ENCODE measurements at places on chromosomes 1 and 21.

GRCh38 chr1:87638636-87639035, 310.0 kb downstream of the LMO4 start:
- DNase-seq = no peak

- no peak for DNase-seq
Measured at GRCh38 chr1:48718705-48719104, 58.0 kb downstream of the BEND5 start.

- DNase-seq = no peak
Measured at GRCh38 chr1:3904006-3904842, 4.2 kb upstream of the C1orf174 start.

- no peak for DNase-seq
Measured at GRCh38 chr1:97893844-97894243, 27.0 kb downstream of the DPYD start.

DNA sequence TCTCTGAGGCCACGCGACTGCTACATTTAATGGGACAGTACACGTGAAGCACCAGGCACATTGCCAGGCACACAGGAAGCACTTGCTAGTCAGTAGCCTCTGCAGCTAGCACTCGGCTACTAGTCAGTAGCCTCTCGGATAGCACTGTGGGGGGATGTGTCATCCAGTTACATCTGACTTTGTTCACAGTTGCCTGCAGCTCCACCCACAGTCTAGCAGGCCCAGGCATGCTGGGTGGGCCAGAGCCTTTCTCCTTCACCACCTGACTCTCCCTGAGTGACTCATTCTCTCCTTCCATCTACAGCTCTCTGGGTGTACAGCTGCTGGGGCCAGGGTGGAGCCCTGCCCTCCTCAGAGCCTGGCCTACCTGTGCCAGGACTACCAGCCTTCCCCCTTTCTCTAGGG, 51.5 kb downstream of the PTPRF start:
- no peak for DNase-seq

- peak; percentile 51 for DNase-seq
Measured at GRCh38 chr1:159978107-159978398, 24.0 kb upstream of the SLAMF9 start.

DNA sequence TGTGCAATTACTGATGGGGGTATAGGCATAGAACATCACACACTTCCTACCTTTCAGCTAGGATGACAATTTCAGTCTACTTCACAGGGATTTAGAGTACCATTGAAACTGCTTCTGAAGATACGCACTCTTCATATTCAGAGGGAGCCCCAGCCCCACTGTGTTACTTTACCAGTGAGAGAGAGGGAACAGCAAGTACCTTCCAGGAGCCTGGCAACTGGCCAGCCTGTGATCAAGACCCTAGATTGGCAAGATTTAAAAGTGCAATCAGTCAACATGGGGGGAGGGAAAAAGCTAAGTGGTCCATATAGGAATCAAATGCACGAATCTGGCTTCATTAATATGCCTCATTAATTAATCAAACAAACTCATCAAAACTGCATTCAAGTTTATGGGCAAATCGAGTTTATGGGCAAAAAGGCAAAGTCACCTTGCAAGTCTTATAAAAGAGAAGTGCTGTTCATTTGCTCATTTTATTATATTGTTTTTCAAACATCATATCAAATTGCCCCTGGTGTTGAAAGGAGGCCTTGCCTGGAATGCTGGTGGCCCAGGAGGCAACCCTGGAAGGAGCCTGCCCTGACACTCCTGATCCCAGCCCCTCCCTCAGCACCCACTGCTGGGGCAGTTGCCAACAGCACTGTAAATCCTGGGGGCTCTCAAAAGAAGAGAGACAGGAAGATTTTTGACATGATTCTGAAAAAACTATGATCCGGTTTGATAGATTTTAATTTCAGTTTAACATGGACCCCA, 184.9 kb upstream of the DPT start:
- DNase-seq = no peak

- DNase-seq = no peak
Measured at GRCh38 chr1:224509907-224510306, 75.3 kb upstream of the WDR26 start.

GRCh38 chr1:46112108-46112507, 20.3 kb downstream of the PIK3R3 start:
- DNase-seq = no peak

DNA sequence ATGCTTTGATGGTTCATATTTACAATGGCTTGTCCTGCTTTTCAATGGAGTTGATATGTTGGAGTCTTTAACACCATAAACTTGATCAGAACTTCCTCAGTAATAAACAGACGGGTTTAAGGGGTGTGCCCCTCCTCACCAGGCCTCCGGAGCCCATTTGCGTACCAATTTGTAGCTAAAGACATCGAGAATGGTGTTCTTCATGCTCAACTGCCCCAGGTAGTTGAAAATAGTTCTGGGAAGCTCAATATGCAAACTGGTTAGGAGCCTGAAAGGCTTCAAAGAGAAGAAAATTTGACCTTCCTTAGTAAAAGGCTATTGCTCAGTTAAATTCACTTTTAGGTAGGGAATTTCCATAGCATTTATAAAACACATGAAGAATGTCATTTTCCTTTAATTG, 68.1 kb upstream of the RRP15 start:
- no peak for DNase-seq

- DNase-seq = no peak
Measured at GRCh38 chr1:25786887-25787759, 12.9 kb upstream of the SELENON start.

- no peak for DNase-seq
Measured at GRCh38 chr1:95951371-95952102, 717.5 kb downstream of the RWDD3 start.

DNA sequence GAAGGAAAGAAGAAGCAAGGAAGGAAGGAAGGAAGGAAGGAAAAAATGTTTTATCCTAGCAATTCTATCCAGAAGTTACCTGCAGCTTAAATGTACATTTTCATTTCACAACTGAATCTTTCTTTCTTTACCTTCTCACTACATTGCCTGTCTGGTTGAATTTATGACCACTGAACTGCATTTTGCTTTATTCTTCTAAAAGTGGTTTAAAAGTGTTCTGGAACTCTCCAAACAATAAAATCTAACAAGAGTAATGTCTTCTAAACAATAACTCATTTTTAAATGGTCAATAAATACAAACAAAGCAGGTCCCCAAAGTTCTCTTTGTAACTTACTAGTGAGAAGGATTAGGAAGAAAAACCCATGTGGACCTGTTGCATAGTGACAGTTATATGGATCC, 587.5 kb upstream of the NEGR1 start:
- DNase-seq = no peak

DNA sequence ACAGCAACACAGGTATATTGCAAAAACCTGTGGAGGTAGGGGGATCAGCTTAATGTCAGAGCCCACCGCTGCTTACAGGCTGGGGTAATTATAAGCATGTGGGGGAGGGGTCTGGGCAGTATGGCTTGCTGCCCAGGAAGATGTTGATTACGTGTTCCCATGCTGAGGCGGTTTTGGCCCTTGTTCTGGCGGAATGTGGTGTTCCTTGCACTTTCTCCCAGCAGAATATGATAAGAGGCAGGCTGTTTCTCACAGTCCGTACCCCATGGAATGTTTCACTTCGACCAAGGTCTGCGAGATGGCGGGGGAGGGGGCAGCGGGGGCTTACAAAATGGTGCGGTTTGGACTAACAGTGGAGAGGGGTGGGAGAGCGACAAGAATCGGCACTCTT, 9.8 kb upstream of the HPCAL4 start:
- DNase-seq = peak; percentile 76

- DNase-seq = no peak
Measured at GRCh38 chr21:40622531-40622930, 224.4 kb downstream of the DSCAM start.

GRCh38 chr1:235567812-235568503, 63.7 kb upstream of the B3GALNT2 start:
- DNase-seq = no peak

DNA sequence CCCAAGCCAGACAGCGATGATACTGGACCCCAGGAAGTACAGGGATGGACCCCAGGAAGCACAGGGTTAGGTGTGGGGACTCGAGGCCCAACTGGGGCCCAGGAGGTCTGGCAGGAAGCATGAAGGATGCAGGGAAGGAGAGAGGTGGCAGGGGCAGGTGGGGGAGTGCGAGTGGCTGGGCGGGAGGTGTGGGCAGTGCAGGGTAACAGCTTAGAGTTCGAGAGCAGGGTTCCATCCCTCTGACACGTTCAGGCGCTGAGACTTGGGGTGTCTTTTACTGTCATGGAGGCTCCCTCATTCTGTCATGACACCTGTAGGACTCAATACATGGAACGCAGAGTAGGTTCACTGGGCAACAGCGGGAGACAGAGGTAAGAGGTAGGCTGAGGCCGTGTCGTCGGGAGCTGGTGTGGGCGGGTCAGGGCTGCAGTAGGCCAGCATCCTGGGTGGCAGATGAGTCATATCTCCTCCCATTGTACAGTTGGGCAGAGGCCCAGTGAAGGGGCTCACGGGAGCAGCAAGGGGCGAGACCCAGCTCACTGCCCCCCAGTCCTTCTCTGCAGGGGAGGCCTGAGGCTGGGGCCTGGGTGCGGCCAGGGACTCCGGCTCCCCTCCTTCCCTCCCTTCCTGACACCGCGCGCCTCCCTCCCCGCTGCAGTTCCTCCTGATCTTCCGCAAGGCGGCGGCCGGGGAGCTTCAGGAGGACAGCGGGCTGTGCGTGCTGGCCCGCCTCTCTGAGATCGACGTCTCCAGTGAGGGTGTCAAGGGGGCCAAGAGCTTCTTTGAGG, 11.6 kb upstream of the CTRC start:
- no peak for DNase-seq

- DNase-seq = no peak
Measured at GRCh38 chr1:1521331-1521730, 9.4 kb downstream of the ATAD3A start.

GRCh38 chr1:165161130-165161529, 195.4 kb downstream of the LMX1A start:
- DNase-seq = no peak

DNA sequence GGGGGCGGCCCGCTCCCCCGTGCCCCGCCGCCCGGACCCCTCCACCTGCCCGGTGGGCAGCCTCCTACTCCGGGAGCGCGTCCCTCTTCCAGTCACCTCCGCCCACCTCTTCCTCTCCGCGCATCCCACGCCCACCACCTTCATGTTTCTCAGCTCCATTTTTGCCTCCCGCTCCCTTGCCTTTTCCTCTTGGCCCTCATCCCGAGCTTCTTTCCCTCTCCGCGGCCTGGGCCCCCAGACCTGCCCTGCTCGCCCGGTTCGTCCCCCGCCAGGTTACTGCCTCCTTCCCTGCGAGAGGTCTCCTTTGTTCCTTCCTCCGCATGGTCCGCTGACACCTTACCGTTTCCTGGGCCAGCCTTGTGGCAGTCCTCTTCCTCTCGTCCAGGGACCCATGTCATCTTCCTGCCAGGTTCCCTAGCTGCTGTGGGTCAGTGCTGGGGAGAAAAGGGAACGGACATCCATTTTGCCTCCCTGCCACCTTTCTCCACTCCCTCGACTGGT, 563 bp downstream of the QSOX1 start:
- peak; percentile 78 for DNase-seq

DNA sequence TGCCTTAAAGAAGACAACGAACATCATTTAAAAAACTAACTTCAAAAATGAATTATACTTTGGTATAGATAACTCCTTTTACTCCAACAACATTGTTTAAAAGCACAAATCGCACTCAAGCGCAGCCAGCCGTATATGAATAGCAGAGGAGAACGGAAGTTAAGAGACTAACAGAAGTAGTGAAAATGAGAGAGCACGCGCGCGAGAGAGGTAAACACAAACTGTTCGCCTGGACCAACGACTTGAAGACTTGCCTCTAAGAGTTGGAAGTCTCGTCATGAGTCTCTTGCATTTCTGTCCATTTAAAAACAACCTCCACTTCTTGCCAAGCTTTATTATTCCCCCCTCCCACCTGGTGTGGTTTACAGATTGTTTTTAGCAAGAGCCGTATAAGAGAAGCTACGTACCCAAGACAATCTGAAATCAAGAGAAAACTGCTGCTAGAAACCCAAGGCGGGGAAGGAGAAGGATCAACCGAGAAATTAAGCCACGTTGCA, 479 bp downstream of the SELENOF start:
- DNase-seq = no peak

DNA sequence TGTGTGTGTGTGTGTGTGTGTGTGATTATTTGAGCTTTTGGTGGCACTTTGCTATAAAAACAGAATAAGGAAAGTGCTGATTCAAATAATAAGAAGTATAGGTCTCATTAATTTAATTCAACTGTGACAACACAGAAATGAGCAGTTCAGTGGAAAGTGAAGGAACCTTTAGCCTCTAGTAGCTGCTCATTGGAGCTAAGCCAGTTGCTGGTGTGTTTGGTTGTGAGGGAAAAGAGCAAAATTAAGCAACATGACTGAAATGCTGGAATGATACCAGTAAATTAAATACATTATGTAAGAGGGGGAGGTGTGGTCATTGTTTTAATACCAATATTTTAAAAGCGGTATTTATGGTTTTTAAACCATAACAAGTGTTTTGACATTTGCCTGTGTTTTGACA, 55.2 kb downstream of the KIAA0040 start:
- no peak for DNase-seq

DNA sequence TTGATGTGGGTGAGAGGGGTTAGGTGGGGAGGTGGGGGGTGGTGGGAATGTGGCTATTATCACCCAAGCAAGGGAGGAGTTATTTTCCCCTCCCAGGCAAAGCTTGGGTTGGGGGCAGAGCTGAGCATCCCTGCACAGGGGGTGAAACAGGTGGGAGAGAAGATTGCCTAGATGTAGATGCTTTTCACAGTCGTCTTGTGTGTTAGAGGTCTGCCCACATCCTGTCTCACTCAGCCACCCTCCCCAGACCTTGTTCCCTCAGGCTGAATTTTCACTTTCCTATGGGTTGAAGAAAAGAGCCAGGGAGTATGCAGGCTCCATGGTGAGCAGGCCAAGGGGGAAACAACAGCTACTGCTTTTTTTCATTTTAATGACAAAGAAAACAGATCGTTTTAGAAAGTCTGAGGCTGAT, 223.5 kb downstream of the KIF26B start:
- DNase-seq = no peak

GRCh38 chr1:228980232-228980937, 245.1 kb downstream of the RHOU start:
- DNase-seq = no peak

GRCh38 chr1:83554174-83554573, 444.8 kb downstream of the TTLL7 start:
- DNase-seq = no peak

DNA sequence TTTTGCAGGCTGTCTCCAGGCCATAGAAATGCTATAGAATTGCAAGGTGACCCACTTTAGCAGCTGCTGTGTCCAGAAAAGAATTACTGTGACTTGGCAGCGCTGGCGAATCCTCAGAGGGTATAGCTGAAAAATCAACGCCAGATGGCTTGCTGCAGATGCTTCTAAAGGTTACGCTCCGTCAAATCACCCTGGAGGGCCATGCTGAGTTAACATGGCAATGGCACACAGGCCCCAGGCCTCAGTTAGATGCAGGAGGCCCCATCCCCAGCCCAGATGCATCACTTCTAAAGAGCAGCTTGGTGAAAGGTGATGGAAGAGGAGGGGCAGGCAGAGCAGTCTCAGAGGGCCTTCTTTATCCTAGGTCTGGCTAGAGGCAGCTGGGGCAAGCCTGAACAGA, 18.0 kb downstream of the KIAA1614 start:
- DNase-seq = no peak

GRCh38 chr1:64608005-64608650, 136.7 kb upstream of the RAVER2 start:
- DNase-seq = no peak

Data from osteocyte (in vitro differentiated cells).